Sigmoid colon (tissue), 7 donors: ENCODE measurements at places on chromosomes 5 and 9. TPM values are rescaled to one million over a fixed set of nuclear protein-coding genes. Genes with fewer than 3 reads are reported as not detected.
A peak's percentile ranks its signal among the peaks of the same experiment; 100 is the strongest.

Gene FAM153A
- total RNA-seq, result 5.3 TPM

Gene C5orf34
- total RNA-seq, result 1.1 TPM

Gene RAI14
- 41.4 TPM for total RNA-seq

Gene RNF130
- total RNA-seq, result 64.1 TPM

Gene CBY3
- total RNA-seq, result not detected

Gene PAEP
- not detected for total RNA-seq

Gene PLCXD3
- 1.8 TPM for total RNA-seq

Gene PCDHGA4
- total RNA-seq, result 5.0 TPM

Gene ITGA1
- 195 TPM for total RNA-seq

Gene ADRA1B
- total RNA-seq, result 1.8 TPM

Gene ELOVL7
- total RNA-seq, result 2.7 TPM

Gene DOK3
- 8.0 TPM for total RNA-seq

Gene STK32A
- 9.1 TPM for total RNA-seq

Gene CYLC2
- total RNA-seq, result not detected

- DNase-seq, result no peak
Observed at GRCh38 chr5:71922584-71923106, 184.6 kb upstream of the MAP1B start.

DNA sequence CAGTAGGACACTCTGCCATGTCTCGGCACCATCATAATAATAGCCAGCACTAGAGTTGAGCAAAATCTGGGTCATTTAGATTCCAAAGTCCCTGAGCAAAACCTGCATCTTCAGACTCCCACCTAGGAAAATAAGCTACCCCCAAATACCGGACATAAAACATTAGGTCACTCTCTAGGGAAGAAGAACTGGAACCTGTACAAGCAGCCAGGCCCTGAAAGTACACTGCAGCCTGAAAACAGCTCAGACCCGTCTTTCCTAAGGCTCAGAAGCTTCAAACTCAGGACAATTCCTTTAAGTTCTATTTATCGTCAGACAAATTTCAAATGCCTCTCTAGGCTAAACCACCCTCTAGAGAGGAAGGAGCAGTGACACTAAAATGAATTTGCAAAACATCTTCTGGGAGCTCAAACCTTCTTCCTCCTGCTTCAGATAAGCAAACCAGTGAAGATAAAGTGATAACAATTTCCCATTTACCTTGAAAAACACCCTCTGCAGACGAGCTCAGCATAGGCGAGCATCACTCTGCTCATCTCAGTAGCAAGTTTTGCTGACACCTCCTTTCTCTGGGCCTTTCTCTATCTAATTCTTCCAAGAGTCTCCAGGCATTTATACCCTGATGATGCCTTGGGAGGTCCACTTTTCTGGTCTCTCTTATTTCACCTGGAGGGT, 34.0 kb downstream of the ADAM19 start:
- DNase-seq, result no peak

- no peak for DNase-seq
Observed at GRCh38 chr5:92353107-92354030, 970.3 kb upstream of the ARRDC3 start.

- DNase-seq, result no peak
Observed at GRCh38 chr5:64612344-64612961, 77.8 kb upstream of the SHISAL2B start.

GRCh38 chr5:142048272-142048671, 35.4 kb upstream of the GNPDA1 start:
- no peak for DNase-seq

DNA sequence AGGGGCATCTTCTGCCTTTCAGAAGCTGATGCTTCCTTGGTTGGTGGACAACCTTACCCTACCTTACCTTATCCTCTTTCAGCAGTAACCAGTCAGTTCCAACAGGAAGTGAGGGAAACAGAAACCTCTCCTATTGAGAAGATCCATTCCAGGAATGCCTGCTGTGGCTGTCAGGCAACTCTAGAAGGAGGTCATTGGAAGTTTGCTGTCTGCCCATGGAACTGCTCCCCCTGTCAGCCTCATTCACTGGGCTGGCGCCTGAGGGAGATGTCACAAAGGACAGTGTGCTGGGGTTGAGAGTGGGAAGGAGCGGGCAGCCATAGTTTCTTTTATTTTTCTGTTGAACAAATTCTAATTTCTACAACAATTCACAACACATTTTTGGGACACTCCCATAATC, 54.7 kb downstream of the IRX1 start:
- DNase-seq, result no peak

DNA sequence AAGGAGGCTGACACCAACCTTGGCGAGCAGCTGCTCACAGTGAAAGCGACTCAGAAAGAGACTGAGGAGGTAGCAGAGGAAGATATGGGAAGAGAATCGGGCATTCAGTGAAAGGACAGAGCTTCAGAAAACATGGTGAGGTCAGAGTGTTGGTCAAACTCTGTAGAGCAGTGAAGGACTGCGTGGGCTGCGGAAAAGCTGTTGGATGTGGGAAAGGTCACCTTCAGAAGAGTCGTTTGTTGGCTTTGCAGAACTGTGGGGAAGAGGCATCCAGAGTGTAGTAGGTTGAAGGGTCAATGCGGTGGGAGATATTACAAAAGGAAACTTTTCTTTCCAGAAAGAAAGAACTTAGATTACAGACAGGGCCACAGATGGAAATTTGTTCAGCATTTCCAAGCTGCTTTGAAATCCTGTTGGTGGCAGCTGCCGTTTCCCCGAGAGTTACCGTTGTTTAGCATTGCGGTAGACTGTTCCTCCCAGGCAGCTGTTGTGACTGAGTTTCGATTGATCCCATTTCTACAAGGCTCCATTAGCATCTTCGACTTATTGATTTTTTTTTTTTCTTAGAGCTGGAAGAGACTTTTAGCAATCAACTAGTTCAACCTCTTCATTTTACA, 58.3 kb upstream of the AFAP1L1 start:
- DNase-seq, result no peak

DNA sequence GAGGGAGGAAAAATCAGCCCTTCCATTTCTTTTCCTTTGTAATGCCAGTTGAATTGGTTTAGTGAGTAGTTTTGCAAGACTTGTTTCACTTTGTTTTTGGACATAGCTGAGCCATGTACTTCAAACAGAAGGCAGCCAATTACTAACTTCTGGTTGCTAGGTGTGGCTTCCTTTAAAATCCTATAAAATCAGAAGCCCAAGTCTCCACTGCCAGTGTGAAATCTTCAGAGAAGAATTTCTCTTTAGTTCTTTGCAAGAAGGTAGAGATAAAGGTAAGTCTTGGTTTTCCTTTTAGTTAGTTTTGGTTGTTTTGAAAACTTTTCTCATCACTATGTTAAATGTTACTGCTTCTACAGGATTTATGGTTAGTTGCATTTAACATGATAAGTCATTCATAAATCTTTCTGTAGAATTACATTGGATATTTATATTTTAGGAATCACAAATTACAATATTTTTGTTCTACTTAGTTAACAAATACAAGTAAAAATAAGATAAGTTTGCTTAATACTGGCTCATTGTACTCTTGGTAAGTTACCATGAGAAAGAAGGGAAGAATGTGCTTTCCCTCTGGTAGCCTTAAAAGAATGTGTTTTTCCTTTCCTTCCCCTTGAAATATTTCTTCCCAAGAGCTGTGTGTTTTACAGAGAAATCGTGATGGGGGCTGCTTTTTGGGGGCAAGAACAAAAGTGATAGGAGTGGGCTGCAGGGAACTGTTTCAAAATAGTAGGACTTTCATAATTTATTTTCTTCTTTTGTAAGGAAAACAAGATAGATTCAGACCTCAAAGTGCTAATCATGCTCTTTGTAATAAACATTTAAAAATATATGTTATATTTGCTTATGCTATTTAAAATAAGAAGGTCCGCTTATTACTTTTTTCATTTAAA, at the start of gene ANXA1:
Gene ANXA1 (plus strand): TSS at position 213 of the 890 bp plus-strand sequence. CDS start 6,671 bp downstream, outside the sequence.
- no peak for DNase-seq

- DNase-seq, result no peak
Observed at GRCh38 chr5:108935611-108936010, 187.9 kb downstream of the FER start.

GRCh38 chr5:157470631-157471030, 10.6 kb downstream of the NIPAL4 start:
- DNase-seq, result no peak

GRCh38 chr5:52544738-52545137, 243.0 kb upstream of the ITGA1 start:
- DNase-seq, result no peak

DNA sequence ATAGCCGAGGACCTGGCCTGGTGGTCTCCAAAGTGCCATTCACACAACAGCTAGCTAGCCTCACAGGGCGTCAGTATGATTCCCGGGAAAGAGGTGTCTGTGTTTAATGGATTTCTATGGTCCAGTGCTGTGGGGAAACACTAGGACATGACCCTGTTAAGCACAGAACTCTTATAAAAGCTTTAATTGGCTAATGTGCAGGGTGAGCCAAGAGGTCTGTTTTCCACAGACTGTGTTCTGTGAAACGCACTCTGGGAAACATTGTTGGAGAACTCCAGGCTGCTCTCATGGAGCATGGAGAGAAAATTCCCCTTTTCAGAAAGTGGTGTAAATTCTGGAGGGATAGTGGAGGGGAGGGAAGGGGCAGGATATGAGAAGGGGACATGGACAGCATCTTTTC, 331.4 kb downstream of the FBXL7 start:
- DNase-seq, result no peak

- DNase-seq, result no peak
Observed at GRCh38 chr9:133986061-133986460, 6.1 kb downstream of the VAV2 start.

- DNase-seq, result no peak
Observed at GRCh38 chr9:96115836-96116235, 186.1 kb downstream of the HSD17B3 start.

DNA sequence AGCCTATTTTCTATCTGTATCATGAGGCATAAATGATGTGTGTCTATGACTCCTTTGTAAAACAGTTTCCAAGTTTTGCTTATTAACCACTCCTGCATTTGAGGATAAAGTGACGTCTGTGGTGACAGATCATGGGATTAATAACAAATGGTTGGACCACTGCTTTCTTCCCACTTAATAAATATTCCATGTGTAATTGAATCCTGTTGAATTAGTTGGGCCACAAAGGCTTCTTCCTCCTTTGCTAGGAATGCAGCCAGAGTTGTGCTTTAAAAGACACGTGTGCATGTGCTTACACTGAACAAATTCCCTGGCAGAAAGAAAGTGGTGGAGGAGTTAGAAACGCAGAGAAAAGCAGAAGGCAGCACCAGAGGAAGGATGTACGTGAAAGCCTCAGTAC, 150.2 kb downstream of the ACTBL2 start:
- no peak for DNase-seq

- no peak for DNase-seq
Observed at GRCh38 chr5:174300941-174301761, 255.6 kb downstream of the NSG2 start.

DNA sequence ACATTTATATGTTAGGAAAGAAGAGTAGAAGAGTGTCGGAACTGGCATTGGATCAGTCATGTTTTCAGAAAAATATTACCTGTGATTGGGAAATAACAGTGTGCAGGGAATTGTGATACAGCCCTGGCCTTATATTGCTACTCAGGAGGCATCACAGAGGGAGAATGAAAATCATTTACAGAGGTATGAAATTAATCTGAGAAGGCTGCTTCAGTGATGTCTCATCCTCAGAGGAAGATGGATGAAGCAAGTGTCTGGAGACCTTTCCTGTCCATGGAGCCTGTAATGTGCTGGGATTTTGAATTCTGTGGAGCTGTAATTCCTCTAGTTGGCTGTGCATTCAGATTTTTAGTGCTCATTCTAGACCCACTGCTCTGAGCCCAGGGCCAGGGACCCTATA, 3.8 kb downstream of the ACTBL2 start:
- no peak for DNase-seq

GRCh38 chr9:13228431-13228830, 51.1 kb downstream of the MPDZ start:
- DNase-seq, result no peak

- no peak for DNase-seq
Observed at GRCh38 chr5:14077501-14077900, 65.6 kb upstream of the TRIO start.

GRCh38 chr5:90169078-90169477, 240.5 kb downstream of the CETN3 start:
- DNase-seq, result no peak

GRCh38 chr9:127954831-127955293, 17.2 kb upstream of the DPM2 start:
- DNase-seq, result no peak

- no peak for DNase-seq
Observed at GRCh38 chr5:133245191-133246052, 193.6 kb downstream of the HSPA4 start.

- no peak for DNase-seq
Observed at GRCh38 chr9:137761032-137761431, 116.5 kb upstream of the CACNA1B start.

DNA sequence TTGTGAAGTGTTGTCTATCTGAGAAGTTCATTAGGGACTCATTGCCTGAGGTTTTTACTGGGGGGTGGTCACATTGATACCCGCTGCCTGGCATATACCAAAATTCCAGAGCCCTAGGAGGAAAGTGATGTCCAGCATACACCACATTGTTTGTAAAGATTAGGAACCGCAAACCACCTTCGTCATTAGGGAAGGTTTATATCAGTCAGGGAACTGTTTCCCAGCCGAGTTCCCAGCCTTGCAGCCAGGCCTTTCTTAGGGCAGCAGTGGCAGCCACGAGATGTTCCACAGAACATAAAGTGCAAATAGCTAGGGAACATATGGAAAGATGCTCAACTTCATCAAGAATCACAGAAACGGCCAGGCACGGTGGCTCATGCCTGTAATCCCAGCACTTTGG, 40.4 kb upstream of the NRARP start:
- DNase-seq, result no peak

DNA sequence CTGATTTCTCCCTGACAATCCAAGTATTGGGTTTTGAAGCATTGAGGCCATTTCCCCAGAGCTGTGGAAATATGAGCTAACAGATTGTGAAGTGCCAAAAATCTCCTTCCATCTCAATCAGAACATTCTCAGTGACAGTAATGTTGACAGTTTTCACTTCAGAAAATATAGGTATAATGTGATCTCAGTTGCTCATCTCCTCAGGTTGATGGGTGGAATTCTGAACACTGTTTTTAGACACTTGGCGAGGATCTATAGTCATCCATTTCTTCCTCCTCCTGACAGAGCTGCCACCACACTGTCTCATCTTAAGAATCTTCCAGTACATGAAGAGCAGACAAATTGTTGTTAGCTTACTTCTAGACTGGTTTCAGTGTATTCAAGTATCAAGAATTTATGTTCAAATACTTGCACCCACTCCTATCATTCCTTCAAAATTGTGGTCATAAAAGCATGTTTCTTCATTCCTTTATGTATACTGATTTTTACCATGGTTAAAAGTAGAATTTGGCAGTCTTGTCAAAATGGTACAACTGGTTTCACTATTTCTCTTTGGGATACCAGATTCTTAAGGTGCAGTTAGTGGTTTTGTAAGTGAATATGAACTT, 199.7 kb upstream of the TLE4 start:
- DNase-seq, result no peak

GRCh38 chr9:118414676-118415075, 710.5 kb downstream of the TLR4 start:
- no peak for DNase-seq

- DNase-seq, result peak; percentile 21
Observed at GRCh38 chr5:126446498-126447224, 23.5 kb downstream of the GRAMD2B start.
